Colonic mucosa (tissue), 4 donors: ENCODE measurements at places on chromosomes 2 and 18. TPM values are rescaled to one million over a fixed set of nuclear protein-coding genes. Genes with fewer than 3 reads are reported as not detected.

The SERPINB2 gene
- 0.29 TPM for total RNA-seq

The IL1RN gene
- 6.0 TPM for total RNA-seq

The CD8B2 gene
- 0.22 TPM for total RNA-seq

GRCh38 chr2:20350753-20351554 is at the start of gene PUM2:
PUM2 (minus strand) TSS chr2:20350844; CDS start chr2:20327360, 23,484 bp downstream.
- peak; percentile 94 for DNase-seq
- H3K36me3 ChIP-seq: no peaks in the 10 kb centered on the region
- H3K4me3 ChIP-seq: peak within 1 kb of the TSS; percentile 83
- H3K27ac ChIP-seq: peak within 1 kb of the TSS; percentile 92
- H3K27me3 ChIP-seq: no peaks in the 10 kb centered on the region

GRCh38 chr2:96449174-96449573 is 56.0 kb downstream of the NEURL3 start:
- no peak overlapping the region for H3K4me3 ChIP-seq
- DNase-seq: no peak
- no peak overlapping the region for H3K27ac ChIP-seq
- no peaks in the 10 kb centered on the region for H3K27me3 ChIP-seq

DNA sequence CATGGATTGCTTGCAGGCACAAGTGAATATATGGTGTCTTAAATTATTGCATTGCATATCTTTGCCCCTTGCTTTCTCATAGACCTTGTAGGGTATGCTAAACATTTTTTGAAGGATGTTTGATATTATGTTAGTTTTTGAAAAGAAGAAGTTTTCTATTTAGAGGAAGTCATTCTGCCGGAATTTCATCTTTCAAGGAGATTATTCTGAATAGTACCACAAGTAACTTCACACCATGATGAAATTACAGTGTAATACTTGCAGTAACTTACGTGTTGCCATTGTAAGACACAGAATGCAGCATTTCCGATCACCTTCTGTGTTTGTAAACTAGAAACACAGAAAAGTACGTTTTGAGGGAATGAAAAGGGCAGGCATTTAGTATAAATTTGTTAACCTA is 71.9 kb downstream of the ACVR2A start:
- no peak overlapping the region for H3K4me3 ChIP-seq
- no peaks in the 10 kb centered on the region for H3K27me3 ChIP-seq
- no peak for DNase-seq
- no peaks in the 10 kb centered on the region for H3K36me3 ChIP-seq
- no peaks in the 10 kb centered on the region for H3K4me1 ChIP-seq
- H3K27ac ChIP-seq: no peak overlapping the region

DNA sequence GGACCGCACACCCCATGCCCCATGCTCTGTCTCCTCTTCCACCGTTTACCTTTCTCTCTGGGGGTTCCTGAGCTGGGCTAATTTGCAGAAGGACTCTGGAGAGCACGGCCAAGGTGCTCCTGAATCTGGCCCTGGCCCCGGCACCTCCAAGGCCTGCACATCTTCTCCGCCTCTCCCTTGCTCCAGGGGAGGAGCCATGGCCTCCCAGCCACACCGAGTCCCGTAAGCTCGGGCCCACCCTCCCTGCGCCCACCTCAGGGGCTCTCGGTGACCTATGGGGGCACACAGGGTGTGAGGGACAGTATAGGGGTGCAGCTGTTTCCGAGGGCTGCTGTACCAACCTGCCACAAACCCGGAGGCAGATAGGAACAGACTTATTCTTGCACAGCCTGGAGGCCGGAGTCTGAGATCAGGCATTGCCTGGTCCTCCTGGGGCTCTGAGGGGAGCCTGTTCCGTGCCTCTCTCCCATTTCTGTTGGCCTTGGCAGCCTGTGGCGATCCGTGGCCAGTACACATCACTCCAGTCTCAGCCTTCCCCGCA is 127.3 kb upstream of the GPC1 start:
- no peak for DNase-seq
- no peaks in the 10 kb centered on the region for H3K27me3 ChIP-seq
- H3K27ac ChIP-seq: no peak overlapping the region
- H3K4me1 ChIP-seq: no peaks in the 10 kb centered on the region

DNA sequence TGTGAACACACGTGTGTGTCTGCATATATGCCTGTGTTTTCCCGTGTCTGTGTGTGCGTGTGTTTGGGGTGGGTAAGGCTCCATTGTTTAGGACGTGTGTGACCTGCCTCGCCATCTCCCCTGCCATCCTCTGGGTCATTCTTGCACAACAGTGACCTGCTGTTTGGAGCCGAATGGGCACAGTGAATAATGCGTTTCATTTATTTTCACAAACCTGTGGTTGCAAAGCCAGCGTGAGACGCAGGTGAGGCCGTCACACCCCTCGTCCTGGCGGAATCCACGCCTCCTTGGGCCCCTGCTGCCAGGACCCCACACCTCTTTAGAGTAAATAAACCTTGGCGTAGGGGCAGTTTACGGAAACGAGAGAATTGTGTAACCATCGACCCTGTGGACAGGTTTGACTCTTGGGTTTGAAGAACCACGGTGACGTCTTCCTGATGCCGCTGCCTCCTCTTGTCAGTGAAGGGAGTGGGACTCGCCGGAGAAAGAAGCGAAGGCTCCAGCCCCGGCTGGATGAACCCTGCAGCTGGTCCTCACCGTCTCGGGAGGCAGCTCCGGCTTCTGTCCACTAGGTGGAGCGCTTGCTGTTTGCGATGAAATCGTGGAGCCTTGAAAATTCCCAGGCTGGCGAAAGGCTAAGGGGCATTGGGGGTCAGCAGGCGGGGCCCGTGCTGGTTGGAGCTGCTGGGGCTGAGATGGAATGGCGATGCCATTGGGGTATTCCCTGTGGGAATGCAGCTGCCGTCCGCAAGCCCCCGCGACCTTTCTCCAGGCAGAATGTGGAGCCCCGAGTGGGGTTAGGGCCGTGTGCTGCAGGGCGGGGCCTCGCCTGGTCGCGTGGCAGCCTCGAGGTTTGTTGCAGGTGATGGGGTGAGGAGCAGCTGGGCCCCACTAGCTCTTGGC is 81.1 kb downstream of the RTP5 start:
- peaks cover 3% of the 10 kb centered on the region for H3K4me1 ChIP-seq
- no peaks in the 10 kb centered on the region for H3K27me3 ChIP-seq
- no peaks in the 10 kb centered on the region for H3K36me3 ChIP-seq
- DNase-seq: peak; percentile 80
- H3K4me3 ChIP-seq: no peak overlapping the region
- no peak overlapping the region for H3K27ac ChIP-seq

DNA sequence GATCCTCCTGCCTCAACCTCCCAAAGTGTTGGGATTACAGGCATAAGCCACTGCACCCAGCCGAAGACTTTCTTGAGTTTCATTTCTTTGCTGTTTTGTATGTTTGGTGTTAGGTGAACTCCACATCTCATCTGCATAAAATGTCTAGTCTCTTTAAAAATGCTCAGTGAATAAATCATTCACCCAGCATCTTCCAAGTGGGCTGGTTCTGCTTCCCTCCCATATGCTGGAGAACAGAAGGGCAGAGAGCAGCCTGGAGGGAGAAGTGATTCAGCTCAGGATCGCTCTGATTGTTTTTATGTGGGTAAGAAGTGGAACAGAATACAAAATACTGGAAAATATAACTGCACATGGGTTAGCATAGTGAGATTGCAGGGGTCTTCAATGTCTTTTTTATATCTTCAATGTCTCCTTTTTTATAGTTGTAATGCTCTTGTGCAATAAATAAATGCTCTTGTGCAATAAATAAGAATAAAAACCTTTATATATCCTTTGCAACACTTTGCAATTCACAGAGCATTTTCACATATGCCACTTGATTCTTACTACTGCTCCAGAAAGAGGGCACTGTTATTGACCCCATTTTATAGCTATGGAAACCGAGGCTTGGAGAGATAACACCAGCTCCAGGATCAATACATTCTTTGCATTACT is 253.0 kb upstream of the NCKAP5 start:
- no peak overlapping the region for H3K27ac ChIP-seq
- no peaks in the 10 kb centered on the region for H3K36me3 ChIP-seq
- DNase-seq: no peak

DNA sequence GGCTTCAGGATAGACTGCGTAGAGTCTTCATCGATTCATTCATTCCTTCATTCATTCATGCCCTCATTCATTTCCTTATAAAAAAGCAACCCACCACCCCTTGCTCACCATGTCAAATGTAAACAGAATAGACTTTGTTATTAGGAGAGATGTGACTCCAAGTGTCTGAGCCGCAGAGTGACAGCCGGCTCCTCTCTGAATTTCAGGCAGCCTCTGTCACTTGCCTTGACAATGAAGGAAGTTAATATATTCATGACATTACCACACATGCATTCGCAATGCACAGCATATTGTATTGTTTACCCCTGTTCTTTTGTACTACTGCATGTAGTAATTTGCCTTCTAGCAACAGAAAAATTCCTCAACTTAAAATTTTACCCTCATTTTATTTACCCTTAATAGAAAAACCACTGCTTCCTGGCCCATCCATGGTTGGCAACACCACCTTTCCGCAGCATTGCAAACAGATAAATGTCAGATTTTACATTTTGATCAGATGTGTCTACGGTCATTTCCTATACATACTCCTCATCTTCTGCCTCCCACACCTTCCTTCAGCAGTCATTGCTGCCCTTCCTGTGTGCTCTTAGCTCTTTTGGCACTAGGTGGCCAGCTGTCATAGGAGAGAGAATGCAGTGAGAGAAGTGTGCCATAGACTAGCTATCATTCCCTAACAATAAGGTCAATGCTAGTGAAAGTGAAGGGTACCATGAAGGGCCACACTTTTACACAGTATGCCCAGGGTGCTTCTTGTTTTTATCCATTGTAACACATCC is 1090.8 kb downstream of the BCL11A start:
- no peaks in the 10 kb centered on the region for H3K4me1 ChIP-seq
- DNase-seq: no peak
- H3K27me3 ChIP-seq: no peaks in the 10 kb centered on the region
- H3K4me3 ChIP-seq: no peak overlapping the region
